ENCODE measurements at places on chromosomes 16 and 17.
A peak's percentile ranks its signal among the peaks of the same experiment; 100 is the strongest.

- DNase-seq: no peak
Observed at GRCh38 chr17:38429476-38430100, 1.3 kb downstream of the ARHGAP23 start.

DNA sequence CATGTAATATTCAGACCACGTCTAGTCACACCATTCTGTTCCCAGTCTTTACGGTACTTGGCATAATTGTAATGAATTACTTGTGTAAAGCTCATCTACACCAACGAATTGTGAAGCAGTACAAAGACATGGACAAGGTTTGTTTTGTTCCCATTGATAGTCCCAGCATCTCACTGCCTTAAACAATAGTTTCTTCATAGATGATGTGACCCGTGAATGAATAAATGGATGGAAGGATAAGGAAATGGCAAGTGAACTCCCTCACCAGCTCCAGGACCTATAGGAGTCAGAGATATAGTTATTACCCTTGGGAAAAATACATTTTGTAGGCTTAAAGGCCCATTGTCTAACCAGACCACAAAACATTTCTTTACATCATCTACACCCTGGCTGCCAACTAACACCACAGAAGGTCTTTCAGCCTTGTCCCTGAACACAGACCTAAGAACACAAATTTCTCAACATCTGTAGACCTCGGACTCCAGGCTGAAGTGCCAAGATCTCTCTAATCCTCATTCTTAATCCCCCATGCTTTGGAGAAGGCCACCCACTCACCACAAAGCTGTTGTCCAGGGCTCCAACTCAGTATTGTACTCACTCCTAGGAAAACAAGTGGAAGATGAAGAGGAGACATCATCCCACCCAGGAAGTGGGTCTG lies 38.2 kb downstream of the MAF start:
- DNase-seq: no peak

GRCh38 chr17:32264823-32265191 lies 825 bp upstream of the RHBDL3 start:
- no peak for DNase-seq

- no peak for DNase-seq
Observed at GRCh38 chr17:19343256-19343630, 19.3 kb downstream of the B9D1 start.

DNA sequence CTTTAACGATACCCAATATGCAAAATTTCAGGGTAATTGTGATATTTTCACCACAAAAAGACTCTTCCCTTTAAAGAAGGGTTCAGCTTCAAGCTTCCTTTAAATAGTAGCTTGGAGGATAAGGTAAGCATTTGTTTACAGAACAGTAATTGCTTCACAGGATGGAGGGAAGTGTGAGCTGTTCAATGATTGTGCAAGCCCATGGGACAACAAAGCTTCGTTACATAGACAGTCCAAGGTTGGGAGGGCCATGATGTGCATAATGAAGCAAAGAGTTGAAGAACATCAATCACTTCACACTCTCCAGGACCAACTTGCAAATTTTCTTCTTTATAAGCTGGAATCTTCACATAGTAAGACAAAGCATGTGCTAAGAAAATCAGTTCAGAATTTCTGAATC lies 145.0 kb upstream of the ASIC2 start:
- peak; percentile 35 for DNase-seq

DNA sequence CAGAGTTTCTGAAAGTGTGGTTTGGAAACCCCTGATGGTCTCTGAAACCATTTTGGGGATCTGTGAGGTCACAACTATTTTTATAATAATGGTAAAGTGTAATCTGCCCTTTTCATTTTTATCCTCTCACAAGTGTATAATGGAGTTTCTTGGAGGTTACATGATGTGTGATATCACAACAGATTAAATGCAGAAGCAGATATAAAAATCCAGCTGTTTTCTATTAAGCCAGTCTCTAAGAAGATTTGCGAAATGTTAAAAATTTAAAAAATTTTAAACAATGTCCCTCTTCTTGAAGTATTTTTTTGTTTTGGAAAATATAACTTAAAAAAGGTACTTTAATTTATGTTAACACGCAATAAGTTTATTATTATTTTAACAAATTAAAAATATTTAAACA lies 48.7 kb downstream of the RPGRIP1L start:
- DNase-seq: no peak

DNA sequence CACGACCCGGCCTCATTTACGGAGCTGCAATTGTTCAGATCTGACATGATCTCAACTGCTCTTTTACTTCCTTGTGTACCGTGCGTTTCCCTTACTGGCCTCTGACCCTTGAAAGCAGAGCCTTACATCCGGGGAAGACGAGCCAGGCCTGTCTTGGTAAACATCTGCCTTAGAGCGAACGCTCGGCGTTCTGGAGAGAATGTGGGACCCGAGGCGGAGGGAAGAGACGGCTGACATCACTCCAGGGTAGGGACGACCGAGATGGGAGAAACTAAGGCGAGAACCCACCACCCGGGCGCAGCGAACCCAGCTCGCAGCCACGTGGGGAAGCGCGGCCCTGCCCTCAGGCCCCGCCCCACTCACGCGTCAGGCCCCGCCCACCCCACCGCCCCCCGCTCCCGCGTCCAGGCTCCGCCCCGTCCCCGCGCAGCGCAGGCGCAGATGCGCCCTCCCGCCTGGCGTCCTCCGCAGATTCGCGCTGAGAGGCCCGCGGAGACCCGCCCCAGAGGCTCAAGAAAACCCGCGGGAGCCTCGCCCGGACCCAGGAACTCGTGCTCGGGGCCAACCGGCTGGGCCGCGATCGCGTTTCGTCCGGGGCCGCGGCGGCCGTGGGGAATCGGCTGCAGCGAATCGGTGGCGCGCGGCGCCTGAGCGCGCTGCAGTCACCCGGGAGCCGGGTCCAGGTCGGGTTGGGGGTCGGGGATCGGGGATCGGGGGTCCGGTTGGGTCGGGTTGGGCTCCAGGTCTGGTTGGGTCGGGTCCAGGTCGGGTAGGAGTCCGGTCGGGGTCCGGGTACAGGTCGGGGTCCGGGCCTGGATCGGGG lies at the start of gene TELO2:
Gene TELO2, plus strand, starts transcription at position 438 of the 823 bp plus-strand sequence. CDS start 922 bp downstream, outside the sequence.
- peak; percentile 71 for DNase-seq

GRCh38 chr16:53121661-53122060 lies 66.9 kb downstream of the CHD9 start:
- no peak for DNase-seq

DNA sequence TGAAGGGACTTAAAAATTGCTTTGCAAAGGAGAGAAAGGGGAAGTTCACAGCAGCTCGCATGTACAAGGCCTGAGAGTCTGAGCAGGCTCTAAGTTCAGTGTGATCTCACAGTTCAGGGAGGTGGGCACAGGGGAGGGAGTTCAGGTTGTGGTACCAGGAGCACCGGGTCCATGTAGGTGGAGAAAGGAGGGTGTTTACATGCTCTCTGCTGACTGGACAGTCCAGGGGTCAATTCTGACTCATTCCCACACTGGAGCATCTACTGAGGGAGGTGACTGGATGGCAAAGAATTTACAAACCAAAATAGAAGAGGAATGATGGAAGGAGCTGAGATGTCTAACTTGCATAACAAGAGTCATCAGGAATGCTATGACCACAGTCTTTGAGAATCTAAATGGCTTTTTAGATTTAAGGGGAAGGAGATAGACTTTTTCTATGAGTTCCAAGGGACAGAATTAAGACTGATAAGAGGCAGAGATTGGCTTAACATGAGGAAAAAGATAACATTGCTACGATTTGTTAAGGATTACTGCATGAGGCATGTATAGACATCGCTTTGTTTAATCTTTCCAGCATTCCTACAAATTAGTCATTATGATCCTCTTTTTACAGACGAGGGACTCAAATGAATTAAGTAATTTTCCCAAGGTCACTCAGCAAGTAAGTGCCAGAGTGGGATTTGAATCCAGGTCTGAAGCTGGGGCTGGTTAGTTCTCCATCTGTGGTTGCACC lies 29.9 kb downstream of the MIS12 start:
- peak; percentile 100 for DNase-seq

DNA sequence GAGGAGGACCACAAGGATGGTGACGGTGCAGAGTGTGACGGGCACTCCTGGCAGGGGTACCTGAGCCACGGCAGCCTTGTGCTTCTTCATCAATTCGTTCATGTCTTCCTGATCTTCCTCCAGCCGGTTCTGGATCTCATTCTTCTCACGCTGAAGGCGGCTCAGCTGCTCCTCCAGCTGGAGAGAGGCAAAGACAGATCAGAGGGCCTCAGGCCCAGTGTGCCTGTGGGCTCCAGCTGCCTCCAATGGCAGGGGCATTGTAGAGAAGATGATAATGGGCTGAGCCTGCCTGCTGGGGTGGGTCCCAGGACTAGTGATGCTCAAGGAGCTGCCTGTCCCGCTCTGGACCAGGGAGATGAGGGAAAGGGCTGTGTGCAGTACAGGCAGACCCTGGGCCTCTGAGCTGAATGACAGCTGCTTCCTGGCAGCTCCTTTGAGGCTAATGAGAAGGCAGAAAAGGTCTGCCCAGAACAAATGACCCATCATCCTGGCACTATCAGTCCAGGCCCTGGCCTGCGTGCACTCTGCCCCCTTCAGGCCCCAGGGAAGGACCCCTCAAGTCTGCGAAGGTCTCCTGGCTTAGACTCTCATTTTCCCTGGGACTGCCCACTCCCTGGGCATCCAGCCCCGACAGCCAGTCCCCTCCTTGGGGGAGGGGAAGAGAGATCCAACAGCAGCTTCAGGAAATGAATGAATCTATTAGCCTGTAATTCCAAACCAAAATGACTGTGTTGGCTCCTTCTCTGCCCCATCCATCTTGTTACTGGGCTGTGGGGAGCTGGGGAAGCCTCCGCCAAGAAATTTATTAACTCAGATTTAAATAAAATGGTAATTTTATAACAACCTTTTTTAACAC lies 48.0 kb downstream of the PIPOX start:
- DNase-seq: no peak

DNA sequence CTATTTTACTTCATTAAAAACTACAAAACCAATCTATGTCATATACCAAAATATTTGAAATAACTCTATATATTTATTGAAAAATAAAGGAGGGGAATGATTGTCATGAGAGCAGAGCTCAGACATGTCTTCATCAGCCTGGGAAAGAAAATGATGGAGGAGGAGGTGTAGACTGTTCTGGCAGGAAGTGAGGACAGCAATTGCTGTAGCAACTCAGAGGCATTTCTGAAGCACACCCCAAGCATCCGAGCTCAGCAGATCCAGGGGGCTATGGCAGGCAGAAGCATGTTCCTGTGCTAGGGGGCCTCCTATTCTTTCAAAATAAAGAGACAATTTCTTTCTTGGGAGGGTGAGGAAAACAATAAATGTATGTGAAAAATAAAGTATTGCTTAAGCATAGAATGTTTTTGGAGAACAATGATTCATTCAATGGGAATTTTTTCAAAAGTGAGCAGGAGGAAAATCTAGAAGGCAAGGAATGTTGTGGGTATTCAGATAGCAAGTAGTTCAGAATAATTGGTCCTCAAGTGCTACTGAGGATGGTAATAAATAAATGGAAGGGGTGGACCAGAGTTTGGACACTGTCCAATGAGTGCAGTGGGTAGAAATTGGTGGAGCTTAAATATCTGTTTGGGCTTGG lies 383.4 kb downstream of the CDH11 start:
- DNase-seq: peak; percentile 81

DNA sequence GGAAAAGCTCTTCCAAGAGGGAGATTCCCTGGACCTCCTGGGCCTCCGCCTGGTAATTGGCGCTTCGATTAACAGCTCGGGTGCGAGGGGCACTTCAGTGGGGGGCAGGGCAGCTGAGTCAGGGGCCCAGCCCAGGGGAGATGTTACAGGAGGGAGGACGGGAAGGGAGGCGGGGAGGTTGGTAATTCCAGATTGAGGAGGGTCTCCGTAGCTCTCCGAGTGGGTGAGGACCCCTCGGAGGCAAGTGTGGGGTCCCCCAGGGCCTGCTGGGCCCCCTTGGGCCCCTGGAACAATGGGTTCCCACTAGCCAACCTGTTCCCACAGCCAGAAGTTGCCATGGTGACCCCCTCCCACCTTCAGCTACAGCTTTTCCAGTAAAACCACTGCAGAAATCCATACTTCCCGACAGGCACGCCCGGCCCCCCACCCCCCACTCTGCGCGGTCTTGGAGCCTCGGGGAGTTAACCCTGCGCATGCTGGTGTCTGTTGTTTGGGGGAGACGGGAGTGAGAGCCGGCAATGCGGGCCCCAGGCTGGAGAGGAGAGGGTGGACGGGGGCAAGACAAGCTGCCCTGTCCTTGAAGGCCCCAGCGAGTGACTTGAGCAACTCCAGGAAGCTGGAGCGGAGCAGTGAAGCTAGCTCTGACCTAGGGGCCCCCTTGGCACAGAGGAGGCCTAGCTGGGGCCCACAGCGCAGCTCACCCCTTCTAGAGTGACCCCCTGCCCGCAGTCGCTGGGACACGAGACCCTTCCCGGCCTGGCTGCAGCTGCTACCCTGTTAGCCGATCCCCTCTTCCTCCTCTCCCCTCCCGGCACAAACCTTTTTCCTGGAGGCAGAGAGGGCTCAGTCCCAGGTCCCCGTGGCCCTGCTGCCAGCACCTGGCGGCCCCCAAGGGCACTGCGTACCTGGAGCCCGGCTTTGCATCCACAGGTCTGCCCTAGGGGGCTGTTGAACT lies 37.8 kb downstream of the TMEM235 start:
- no peak for DNase-seq

DNA sequence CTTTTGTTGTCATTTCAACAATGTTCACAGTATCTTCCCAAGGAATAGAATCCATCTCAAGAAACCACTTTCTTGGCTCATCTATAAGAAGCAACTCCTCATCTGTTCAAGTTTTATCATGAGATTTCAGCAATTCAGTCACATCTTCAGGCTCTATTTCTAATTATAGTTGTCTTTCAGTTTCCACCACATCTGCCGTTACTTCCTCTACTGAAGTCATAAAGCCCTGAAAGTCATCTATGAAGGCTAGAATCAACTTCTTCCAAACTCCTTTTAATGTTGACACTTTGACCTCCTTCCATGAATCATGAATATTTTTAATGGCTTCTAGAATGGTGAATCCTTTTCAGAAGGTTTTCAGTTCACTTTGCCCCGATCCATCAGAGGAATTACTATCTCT lies 102.1 kb downstream of the CDH13 start:
- no peak for DNase-seq

- no peak for DNase-seq
Observed at GRCh38 chr17:52178012-52178411, 19.5 kb upstream of the CA10 start.

DNA sequence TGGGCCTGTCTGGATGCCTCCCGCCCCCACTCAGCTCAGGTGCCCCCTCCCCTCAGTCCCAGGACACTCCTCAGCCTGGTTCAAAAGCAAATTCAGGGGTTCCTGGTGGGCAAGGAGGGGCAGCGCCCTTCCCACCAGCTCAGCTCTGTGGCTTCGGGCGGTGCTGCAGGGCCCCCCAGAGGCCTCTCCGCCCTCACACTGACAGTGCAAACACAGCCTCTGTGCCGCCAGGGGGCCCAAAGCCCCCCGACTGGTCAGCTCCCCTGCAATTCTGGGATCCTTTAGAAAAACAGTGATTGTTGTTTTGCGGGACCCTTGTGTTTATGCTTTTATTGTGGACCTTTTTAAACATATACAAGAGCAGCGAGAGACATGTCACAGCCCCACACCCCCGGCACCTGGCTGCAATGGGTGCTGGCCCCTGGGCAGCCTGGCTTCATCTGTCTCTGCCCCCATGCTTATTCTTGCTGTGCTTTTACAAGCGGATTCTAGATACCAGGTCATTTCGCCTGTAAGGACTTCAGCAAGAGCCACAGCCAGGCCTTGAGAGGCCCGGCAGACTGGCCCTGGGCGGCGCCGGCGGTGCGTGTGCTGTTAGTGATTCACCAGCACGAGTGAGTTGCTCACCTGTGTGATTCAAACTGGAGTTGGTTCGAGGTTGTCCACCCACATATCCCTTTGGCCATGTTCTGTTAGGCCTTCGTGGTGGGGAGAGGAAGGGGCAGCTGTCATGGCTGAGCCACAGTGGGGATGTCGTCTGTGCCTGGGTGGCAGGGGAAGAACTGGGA lies 21.2 kb downstream of the ZNF469 start:
- DNase-seq: no peak

- DNase-seq: no peak
Observed at GRCh38 chr16:48491517-48491916, 106.3 kb upstream of the SIAH1 start.

All from NCI-H226 (cell line).